ENCODE measurements at places on chromosomes 1 and 21. TPM values are rescaled to one million over a fixed set of nuclear protein-coding genes. Genes with fewer than 3 reads are reported as not detected.
A peak's percentile ranks its signal among the peaks of the same experiment; 100 is the strongest.

DNA sequence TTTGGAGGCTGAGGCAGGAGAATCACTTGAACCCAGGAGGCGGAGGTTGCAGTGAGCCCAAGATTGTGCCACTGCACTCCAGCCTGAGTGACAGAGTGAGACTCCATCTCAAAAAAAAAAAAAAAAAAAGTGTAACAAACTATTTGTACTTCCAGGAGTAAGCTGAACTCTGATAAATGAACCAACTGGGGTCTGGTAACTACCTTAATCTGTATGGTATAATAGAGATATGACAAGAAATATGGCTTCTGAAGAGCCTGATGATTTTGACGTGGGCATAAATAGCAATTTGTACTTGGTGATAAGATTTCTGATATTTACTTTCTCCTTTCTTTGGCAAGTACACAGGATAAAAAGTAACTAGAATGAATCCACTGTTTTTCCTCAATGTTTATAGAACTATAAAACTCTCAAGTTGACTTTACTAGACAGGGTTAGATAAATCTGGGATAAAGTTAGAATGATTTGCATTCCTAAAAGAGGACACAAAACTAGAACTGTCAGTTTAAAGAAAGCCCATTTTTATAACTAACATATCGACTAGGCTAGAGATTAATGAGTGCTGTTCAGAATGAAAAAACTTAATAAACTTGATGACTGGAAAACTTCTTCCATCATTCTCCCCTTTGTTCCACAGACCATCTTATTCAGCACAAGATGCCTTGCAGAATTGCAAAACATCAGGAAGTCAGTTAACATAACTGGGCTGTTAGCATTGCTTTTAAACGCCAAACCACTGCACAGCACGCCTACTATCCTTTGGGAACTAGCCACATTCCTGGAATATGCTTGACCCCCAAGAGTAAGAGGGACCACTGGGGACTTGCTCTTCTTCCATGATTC, 51.5 kb upstream of the EDARADD start:
- no peak overlapping the region for H3K27ac ChIP-seq
- no peaks in the 10 kb centered on the region for H3K27me3 ChIP-seq
- H3K4me1 ChIP-seq = peaks cover 6% of the 10 kb centered on the region
- no peak overlapping the region for H3K4me3 ChIP-seq

KCNA2 gene
- total RNA-seq = 0.11 TPM

GRCh38 chr21:14995695-14996490, 68.9 kb downstream of the NRIP1 start:
- no peak for DNase-seq
- no peaks in the 10 kb centered on the region for H3K27me3 ChIP-seq
- H3K27ac ChIP-seq = no peak overlapping the region
- no peaks in the 10 kb centered on the region for H3K4me1 ChIP-seq

DNA sequence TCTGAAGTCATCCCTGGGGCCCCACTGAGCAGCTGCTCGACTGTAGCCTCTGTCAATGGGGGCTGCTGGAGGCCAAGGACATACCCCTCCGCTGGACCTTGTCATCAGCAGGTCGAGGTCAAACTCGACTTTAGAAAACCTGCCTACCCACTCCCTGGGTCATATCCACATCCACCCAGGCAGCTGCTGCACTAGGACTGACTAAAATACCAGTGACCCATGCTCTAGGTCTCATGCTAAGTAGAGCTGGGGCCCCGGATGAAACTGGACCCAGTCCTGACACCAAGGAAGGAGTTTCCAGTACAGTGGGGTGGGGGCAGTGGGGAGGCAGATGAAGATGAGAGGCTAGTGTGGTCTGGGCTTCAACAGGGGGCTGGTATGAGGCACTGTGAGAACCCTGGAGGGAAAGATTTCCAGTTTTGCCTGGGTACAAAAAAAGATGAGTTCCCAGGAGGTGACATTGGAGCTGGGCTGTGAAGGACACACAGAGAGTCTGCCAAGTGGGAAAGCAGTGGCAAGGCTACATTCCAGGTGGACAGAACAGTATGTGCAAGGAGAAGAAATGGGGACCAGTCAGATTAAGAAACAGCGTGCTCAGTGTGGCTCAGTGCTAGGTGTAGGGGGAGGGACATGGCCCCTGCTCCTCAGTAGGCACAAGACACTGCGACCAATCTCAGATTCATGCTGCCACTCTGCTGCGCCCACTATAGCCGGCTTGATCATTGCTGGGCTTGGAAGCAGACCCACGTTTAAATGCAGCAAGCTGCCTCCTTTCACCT, 12.4 kb downstream of the SLC2A1 start:
- no peak overlapping the region for H3K4me3 ChIP-seq
- H3K27ac ChIP-seq = peak overlapping the region; percentile 86
- H3K4me1 ChIP-seq = peaks cover 92% of the 10 kb centered on the region
- H3K36me3 ChIP-seq = peaks cover 5% of the 10 kb centered on the region

GRCh38 chr1:38000529-38001455, 4.5 kb downstream of the FHL3 start:
- H3K27ac ChIP-seq = peak overlapping the region; percentile 84
- H3K36me3 ChIP-seq = no peaks in the 10 kb centered on the region
- no peak overlapping the region for H3K4me3 ChIP-seq
- H3K4me1 ChIP-seq = peaks cover 26% of the 10 kb centered on the region
- H3K27me3 ChIP-seq = no peaks in the 10 kb centered on the region

DNA sequence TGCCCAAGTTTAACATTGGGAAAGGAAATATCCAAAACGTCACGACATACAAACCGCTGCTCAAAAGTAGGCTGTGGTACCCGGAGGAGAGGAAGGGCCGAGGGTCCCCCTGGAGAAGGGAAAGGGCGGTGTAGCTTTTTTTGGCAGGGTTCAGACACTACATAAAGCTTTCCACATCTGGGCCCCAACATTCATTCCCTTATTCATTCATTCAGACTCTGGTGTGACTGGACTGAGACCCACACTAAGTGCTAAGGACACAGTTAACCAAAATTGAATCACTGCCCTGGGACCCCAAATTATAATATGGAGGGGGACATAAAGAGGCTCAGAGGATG, 10.3 kb upstream of the COL8A2 start:
- H3K4me1 ChIP-seq = no peaks in the 10 kb centered on the region
- no peaks in the 10 kb centered on the region for H3K27me3 ChIP-seq
- no peaks in the 10 kb centered on the region for H3K36me3 ChIP-seq
- no peak overlapping the region for H3K27ac ChIP-seq
- no peak overlapping the region for H3K4me3 ChIP-seq
- DNase-seq = no peak

- DNase-seq = no peak
- no peaks in the 10 kb centered on the region for H3K4me1 ChIP-seq
- H3K36me3 ChIP-seq = no peaks in the 10 kb centered on the region
- H3K27me3 ChIP-seq = no peaks in the 10 kb centered on the region
- no peak overlapping the region for H3K4me3 ChIP-seq
- H3K27ac ChIP-seq = no peak overlapping the region
These were observed 137.8 kb downstream of the KCNK2 start for GRCh38 chr1:215220346-215220745.

DNA sequence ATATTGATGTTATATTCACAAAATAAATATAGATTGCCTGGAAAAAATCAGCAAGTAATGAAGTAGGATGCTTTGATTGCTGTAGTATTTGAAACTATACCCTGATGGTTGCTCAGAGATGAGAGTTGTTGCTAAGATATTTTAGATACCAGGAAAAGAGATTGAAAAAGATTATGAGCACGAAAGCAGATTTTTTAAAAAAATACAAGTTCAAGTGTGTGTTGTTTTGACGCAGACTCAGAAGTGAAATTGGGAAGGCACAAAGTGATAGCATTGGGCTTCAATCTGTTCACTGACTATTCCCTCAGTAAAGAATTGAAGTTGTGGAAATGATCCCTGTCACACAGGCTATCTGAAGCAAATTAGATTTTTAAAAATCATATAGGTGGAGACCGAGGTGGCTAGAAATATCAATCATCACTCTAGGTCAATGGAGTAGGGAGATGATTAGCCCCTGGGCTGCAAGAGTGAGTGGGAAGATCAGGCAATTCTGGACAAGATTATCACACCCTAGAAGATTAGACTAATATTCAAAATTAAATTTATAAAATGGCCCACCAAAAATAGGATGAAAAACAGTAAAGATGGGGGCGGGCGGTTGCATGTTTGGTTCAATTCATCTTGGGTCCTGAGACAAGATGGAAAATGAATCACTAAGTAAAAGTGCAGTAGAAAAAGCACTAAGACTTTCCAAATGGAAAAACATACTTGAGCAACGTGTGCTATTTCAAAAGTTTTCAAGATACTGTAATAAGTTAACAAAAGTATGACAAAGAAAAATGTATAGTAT, 41.5 kb upstream of the LRRC8D start:
- H3K27ac ChIP-seq = no peak overlapping the region
- H3K27me3 ChIP-seq = no peaks in the 10 kb centered on the region
- H3K4me1 ChIP-seq = no peaks in the 10 kb centered on the region
- no peak overlapping the region for H3K4me3 ChIP-seq

- H3K27ac ChIP-seq = peak overlapping the region; percentile 77
- no peaks in the 10 kb centered on the region for H3K36me3 ChIP-seq
- peaks cover 44% of the 10 kb centered on the region for H3K4me1 ChIP-seq
- DNase-seq = no peak
- no peak overlapping the region for H3K4me3 ChIP-seq
These were observed 2.2 kb downstream of the CLIC6 start for GRCh38 chr21:34670962-34671348.

HUNK gene
- total RNA-seq = 7.5 TPM

- no peaks in the 10 kb centered on the region for H3K27me3 ChIP-seq
- DNase-seq = peak; percentile 56
- H3K4me3 ChIP-seq = peak overlapping the region; percentile 40
- peak overlapping the region; percentile 39 for H3K27ac ChIP-seq
- no peaks in the 10 kb centered on the region for H3K36me3 ChIP-seq
These were observed 60.2 kb upstream of the ID3 start for GRCh38 chr1:23619299-23620188.

FCGR3A gene
- not detected for total RNA-seq

GRCh38 chr1:107449326-107449725, 308.5 kb downstream of the NTNG1 start:
- H3K36me3 ChIP-seq = no peaks in the 10 kb centered on the region
- H3K4me1 ChIP-seq = no peaks in the 10 kb centered on the region
- DNase-seq = no peak
- no peak overlapping the region for H3K4me3 ChIP-seq

DNA sequence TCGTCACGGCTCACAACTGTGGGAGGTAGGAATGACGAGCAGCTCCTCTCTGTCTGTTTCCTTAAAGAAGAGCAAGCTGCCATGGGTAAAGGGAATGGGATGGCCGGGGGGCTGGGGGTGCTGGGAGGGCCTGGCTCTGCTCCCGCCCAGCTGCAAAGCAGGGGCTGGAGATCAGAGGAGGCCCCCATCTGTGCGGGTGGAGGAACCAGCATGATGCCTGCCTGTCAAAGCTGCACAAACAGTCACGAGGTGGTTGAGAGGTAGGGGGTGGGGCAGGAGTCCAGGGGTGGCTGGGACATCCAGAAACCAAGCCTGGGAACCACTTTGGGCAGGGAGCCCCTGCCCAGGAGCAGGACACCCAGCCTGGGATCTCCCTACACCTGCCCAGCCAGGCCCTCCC, 12.6 kb downstream of the SLC41A1 start:
- no peak overlapping the region for H3K4me3 ChIP-seq
- no peaks in the 10 kb centered on the region for H3K27me3 ChIP-seq
- no peak overlapping the region for H3K27ac ChIP-seq
- DNase-seq = no peak

GRCh38 chr1:26477446-26478152, 5.4 kb downstream of the HMGN2 start:
- H3K4me1 ChIP-seq = peaks cover 15% of the 10 kb centered on the region
- DNase-seq = no peak
- H3K4me3 ChIP-seq = no peak overlapping the region

DNA sequence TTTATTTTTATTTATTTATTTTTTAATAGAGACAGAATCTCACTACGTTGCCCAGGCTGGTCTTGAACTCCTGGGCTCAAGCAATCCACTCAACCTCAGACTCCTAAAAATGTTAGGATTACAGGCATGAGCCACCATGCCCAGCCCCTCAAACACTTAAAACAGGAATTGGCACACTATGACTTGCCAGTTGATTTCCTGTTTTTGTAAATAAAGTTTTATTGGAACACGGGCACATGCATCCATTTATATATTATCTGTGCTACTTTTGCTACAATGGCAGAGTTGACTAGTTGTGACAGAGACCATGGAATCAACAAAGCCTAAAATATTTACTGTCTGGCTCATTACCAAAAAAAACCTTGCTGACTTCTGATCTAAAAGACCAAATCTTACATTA, 16.0 kb upstream of the YRDC start:
- H3K36me3 ChIP-seq = no peaks in the 10 kb centered on the region
- H3K4me3 ChIP-seq = no peak overlapping the region
- no peaks in the 10 kb centered on the region for H3K27me3 ChIP-seq
- no peak overlapping the region for H3K27ac ChIP-seq
- no peaks in the 10 kb centered on the region for H3K4me1 ChIP-seq
- no peak for DNase-seq

GRCh38 chr1:231354330-231355020, 16.4 kb downstream of the SPRTN start:
- no peak overlapping the region for H3K4me3 ChIP-seq
- no peaks in the 10 kb centered on the region for H3K4me1 ChIP-seq
- H3K27ac ChIP-seq = no peak overlapping the region
- DNase-seq = no peak

DNA sequence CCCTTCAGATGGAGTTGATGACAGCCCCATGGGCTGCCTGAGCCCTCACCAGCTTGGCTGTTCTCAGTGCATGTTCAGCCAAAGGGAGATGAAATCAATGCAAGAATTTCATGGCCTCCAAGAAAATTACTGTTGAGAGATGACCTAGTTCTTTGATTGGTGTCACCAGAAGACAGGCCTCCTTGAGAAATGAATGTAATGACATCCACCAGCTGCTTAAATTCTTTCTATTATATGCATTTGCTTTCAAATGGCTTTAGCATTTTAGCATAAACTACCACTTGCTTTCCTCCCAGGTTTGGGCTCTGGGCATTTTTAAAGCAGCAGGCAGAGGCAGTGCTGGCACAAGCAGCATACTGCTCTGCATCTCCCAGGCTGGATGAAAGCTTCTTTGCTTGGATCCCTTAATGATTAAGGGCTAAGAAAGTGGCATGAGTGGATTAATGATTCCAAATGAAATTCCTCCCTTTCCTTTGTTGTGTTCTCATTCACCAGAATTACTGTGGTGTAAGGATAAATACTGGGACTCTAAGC, 278.4 kb downstream of the ZNF326 start:
- H3K4me1 ChIP-seq = no peaks in the 10 kb centered on the region
- H3K27ac ChIP-seq = no peak overlapping the region
- no peaks in the 10 kb centered on the region for H3K36me3 ChIP-seq

DNA sequence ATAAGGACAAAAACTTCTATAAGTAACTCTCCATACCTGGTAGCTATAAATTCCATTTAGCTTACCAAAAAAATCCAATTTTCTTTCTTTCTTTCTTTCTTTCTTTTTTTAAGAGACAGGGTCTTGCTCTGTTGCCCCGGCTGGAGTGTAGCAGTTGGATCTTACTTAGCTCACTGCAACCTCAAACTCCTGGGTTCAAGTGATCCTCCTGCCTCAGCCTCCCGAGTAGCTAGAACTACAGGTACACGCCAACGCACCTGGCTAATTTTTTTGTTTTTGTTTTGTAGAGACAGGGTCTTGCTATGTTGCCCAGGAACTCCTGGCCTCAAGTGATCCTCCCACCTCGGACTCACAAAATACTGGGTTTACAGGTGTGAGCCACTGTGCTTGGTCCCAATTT, 75.5 kb downstream of the EPS15 start:
- H3K4me1 ChIP-seq = no peaks in the 10 kb centered on the region
- H3K27ac ChIP-seq = no peak overlapping the region
- H3K4me3 ChIP-seq = no peak overlapping the region
- no peaks in the 10 kb centered on the region for H3K36me3 ChIP-seq
- H3K27me3 ChIP-seq = no peaks in the 10 kb centered on the region

LDLRAD1 gene
- not detected for total RNA-seq
